Calu3 (cell line): ENCODE measurements at places on chromosomes 1 and 21. TPM values are rescaled to one million over a fixed set of nuclear protein-coding genes. Genes with fewer than 3 reads are reported as not detected.

DNA sequence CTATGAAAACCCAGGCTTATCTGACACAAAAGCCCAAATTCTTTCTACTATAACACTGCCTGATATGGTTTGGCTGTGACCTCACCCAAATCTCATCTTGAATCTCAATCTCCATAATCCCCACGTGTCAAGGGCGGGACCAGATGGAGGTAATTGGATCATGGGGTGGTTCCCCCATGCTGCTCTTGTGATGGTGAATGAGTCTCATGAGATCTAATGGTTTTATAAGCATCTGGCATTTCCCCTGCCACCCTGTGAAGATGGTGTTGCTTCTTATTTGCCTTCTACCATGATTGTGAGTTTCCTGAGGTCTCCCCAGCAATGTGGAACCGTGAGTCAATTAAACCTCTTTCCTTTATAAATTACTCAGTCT, 123.3 kb upstream of the USP24 start:
- no peaks in the 10 kb centered on the region for H3K4me1 ChIP-seq
- no peak overlapping the region for H3K4me3 ChIP-seq

DNA sequence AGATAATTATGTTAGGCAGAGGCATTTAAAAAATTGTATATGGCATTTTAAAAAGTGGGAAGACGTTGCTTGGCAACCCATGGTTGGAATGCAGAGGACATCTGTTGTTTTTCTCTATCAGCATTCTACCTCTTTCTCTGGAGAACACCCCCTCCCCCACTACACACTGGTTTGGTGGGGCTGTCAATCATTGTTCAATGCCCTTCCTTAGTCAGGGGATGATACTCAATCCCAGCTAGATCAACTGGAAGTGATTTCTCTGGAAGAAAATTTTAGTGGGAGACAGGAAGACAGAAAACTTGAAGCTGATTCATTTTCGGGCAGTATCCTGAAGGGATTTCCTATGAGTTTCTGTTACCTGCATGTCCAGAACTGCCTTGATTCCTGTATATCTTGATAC, 35.7 kb upstream of the CAP1 start:
- no peaks in the 10 kb centered on the region for H3K27me3 ChIP-seq
- H3K4me1 ChIP-seq: no peaks in the 10 kb centered on the region
- no peaks in the 10 kb centered on the region for H3K36me3 ChIP-seq
- no peak overlapping the region for H3K4me3 ChIP-seq
- H3K27ac ChIP-seq: no peak overlapping the region
- DNase-seq: no peak

GRCh38 chr1:160046494-160047110, 14.8 kb upstream of the PIGM start:
- H3K36me3 ChIP-seq: no peaks in the 10 kb centered on the region
- H3K4me1 ChIP-seq: peaks cover 8% of the 10 kb centered on the region
- H3K4me3 ChIP-seq: peak overlapping the region; percentile 9
- peak; percentile 37 for DNase-seq

- H3K4me3 ChIP-seq: no peak overlapping the region
- no peak for DNase-seq
- no peak overlapping the region for H3K27ac ChIP-seq
- peaks cover 29% of the 10 kb centered on the region for H3K27me3 ChIP-seq
- H3K4me1 ChIP-seq: peaks cover 35% of the 10 kb centered on the region
Observed at GRCh38 chr1:152902636-152903035, 5.7 kb upstream of the IVL start.

- no peak overlapping the region for H3K4me3 ChIP-seq
- peak overlapping the region; percentile 60 for H3K27ac ChIP-seq
- peaks cover 57% of the 10 kb centered on the region for H3K4me1 ChIP-seq
- no peaks in the 10 kb centered on the region for H3K27me3 ChIP-seq
- peaks cover 5% of the 10 kb centered on the region for H3K36me3 ChIP-seq
Observed at GRCh38 chr1:181134543-181135436, 46.3 kb downstream of the IER5 start.

- no peak overlapping the region for H3K4me3 ChIP-seq
- no peak overlapping the region for H3K27ac ChIP-seq
- no peak for DNase-seq
Observed at GRCh38 chr1:82110366-82111254, 309.9 kb downstream of the ADGRL2 start.

DNA sequence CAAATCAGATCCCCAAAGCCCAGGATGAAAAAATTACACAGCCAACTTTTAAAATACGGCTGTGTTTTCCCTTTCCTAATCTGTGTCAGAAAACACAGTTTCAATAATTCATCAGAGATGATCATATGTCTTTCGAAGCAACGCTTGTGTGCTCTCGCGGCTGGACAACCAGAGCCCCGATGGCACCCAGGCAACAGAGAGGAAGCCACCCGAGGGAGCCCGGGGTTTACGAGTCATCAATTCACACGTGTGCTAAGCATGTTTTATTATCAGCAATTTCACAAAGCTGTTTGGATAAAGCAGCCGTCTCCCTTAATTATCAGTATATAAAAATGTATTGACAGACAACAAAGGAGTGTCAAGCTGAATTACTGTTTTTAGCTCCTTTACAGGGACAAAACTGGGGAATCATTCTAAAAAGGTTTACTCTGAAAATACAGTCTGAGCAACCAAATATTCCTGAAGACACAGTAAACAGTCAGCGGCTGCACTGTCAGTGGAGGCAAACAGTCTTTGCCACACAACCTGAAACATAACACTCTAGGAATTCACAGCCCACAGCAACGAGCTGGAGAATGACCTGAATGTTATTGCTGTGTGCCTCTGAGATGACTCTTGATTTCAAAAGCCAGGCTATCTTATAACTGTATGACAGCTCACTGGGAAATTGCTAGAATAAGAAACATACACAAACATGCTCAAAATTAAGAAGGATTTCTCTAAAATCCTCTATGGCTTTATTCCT, 201.0 kb downstream of the SIPA1L2 start:
- no peak overlapping the region for H3K4me3 ChIP-seq
- H3K27me3 ChIP-seq: no peaks in the 10 kb centered on the region
- no peak for DNase-seq
- H3K27ac ChIP-seq: no peak overlapping the region
- no peaks in the 10 kb centered on the region for H3K4me1 ChIP-seq

DNA sequence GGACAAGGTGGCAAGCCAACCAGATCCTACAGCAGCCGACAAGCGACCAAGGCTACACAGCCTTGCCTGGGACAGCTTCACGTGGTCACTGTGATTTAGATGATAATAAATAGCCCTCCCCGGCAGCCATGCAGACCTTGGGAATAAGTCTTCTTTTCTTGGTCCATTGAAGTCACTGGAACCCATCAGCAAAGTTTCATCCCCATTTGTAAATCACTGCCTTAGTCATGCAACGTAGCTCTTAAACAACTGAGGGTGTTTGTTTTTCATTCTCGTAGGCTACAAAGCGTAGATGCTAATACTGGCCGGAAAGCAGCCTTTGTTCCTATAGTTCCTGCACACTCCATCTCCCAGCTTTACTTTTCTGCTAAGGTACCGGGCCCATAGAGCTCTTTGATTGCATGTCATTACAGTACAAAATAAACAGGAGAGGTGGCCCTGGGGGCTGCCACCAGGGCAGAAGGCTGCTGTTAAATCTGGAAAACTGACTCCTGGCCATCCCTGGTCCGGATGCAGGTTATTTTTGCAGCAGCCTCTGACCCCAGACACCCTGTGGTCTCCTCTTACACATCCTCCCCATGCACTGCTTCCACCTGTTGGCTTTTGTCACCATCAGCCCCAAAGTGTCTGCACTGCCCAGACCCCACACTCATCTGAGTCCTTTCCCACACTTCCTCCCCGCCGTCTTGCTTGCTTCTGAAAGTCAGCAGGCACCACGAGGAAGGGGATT, 105.5 kb downstream of the TOMM20 start:
- no peaks in the 10 kb centered on the region for H3K27me3 ChIP-seq
- H3K4me1 ChIP-seq: peaks cover 35% of the 10 kb centered on the region
- H3K27ac ChIP-seq: no peak overlapping the region
- DNase-seq: no peak
- H3K4me3 ChIP-seq: no peak overlapping the region

GRCh38 chr1:225940385-225941151, 452 bp downstream of the LEFTY2 start:
- peaks cover 12% of the 10 kb centered on the region for H3K27me3 ChIP-seq
- no peak for DNase-seq
- H3K36me3 ChIP-seq: no peaks in the 10 kb centered on the region
- H3K4me3 ChIP-seq: no peak overlapping the region

GRCh38 chr1:223739366-223740037, 27.2 kb downstream of the CAPN2 start:
- peak overlapping the region; percentile 62 for H3K4me3 ChIP-seq
- peaks cover 65% of the 10 kb centered on the region for H3K36me3 ChIP-seq
- H3K27me3 ChIP-seq: no peaks in the 10 kb centered on the region
- peaks cover 69% of the 10 kb centered on the region for H3K4me1 ChIP-seq

DNA sequence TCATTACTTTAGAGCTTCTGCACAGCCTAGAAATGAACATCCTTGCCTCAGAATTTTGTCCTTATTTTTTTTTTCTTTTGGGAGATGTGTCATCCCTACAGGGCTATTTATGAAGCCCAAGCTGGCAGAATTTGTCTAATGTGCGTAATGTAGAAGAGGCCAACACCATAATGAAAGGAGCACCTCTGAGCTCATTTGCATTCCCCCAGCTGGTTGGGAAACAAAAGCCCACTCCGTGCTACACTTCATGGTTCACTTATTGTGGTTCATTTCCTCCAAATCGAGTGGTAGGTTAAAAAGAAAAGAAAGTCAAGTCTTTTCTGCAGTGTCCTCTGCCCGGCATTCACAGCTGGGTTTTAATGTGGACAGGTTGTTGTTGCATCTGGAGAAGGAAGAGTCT, 73.5 kb downstream of the KAZN start:
- no peak overlapping the region for H3K27ac ChIP-seq
- no peaks in the 10 kb centered on the region for H3K4me1 ChIP-seq
- H3K27me3 ChIP-seq: peaks cover 13% of the 10 kb centered on the region
- no peaks in the 10 kb centered on the region for H3K36me3 ChIP-seq

DNA sequence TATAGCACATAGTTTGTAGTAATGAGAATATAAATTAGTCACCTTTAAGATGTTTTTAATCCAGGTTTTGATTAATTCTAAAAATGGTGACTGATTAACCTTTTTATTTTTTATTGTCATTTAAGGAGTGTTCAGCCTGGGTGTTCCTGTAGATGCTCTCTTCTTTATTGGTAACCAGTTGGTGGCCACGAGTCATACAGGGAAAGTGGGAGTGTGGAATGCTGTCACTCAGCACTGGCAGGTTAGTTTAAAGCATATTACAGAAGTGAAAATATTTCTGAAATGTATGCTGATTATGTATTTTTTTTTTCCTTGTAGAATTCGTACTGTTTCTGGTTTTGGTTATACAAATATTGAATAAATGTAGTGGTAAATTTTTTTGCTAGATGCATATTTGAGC, 28.1 kb downstream of the KCTD3 start:
- H3K4me3 ChIP-seq: no peak overlapping the region
- peak; percentile 16 for DNase-seq
- peaks cover 52% of the 10 kb centered on the region for H3K4me1 ChIP-seq
- H3K36me3 ChIP-seq: peaks cover 6% of the 10 kb centered on the region

- no peak overlapping the region for H3K4me3 ChIP-seq
- no peak for DNase-seq
- H3K27ac ChIP-seq: no peak overlapping the region
- no peaks in the 10 kb centered on the region for H3K36me3 ChIP-seq
- no peaks in the 10 kb centered on the region for H3K27me3 ChIP-seq
Observed at GRCh38 chr1:240823357-240823756, 211.4 kb upstream of the GREM2 start.

DNA sequence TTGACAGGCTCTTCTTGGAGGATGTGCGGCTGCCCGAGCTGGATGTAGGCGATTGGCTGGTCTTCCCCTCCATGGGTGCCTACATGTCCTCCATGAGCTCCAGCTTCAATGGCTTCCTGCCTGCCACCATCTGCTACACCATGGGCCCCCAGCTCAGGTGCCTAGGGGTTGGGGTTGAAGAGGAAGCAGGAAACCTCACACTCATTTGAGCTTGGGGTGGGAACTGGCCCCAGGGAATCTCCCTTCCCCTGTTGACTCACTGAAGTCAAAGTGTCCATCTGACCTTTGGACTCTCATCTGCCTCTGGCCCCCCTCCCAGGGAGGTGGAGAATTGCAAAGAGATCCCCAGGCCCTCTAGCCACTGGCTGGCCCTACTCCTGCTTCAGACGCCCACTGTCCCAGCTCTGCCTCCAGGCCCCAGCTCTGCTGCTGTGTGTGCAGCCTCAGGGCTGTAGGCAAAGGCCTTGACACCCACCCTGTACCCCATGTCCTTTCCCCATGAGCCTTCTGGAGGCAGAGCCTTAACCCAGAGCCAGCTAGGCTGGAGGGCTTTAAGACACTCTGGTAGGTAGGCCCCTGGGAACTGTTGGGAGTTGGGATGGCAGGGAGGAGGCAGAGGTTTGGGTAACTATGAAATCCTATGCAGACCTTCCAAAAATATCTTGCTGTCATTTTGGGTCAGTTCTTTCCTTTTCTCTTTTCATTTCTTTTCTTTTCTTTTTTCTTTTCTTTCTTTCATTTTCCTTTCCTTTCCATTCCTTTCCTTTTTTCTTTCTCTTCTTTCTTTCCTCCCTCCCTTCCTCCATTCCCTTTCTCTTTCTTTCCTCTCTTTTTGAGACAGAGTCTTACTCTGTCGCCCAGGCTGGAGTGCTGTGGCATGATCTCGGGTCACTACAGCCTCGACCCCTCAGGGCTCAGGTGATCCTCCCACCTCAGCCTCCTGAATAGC, 66.9 kb upstream of the TINAGL1 start:
- no peaks in the 10 kb centered on the region for H3K27me3 ChIP-seq
- H3K4me3 ChIP-seq: no peak overlapping the region
- DNase-seq: no peak
- H3K36me3 ChIP-seq: no peaks in the 10 kb centered on the region
- H3K27ac ChIP-seq: peak overlapping the region; percentile 6
- peaks cover 42% of the 10 kb centered on the region for H3K4me1 ChIP-seq

GRCh38 chr1:236534151-236534651, 10.4 kb downstream of the LGALS8 start:
- no peak overlapping the region for H3K27ac ChIP-seq
- H3K36me3 ChIP-seq: peaks cover 28% of the 10 kb centered on the region
- peaks cover 22% of the 10 kb centered on the region for H3K4me1 ChIP-seq
- DNase-seq: no peak
- H3K4me3 ChIP-seq: no peak overlapping the region

- H3K36me3 ChIP-seq: peaks cover 4% of the 10 kb centered on the region
- peak overlapping the region; percentile 97 for H3K27ac ChIP-seq
- H3K27me3 ChIP-seq: no peaks in the 10 kb centered on the region
- H3K4me1 ChIP-seq: peaks cover 41% of the 10 kb centered on the region
- no peak for DNase-seq
Observed at GRCh38 chr1:66295803-66296202, 238.2 kb upstream of the SGIP1 start.

Gene LCE3D
- not detected in 2 replicates for total RNA-seq

Gene PADI6
- total RNA-seq: not detected in 2 replicates

Gene S100A3
- not detected in 2 replicates for total RNA-seq

Gene AVPR1B
- not detected in 2 replicates for total RNA-seq

Gene GJC2
- 1.2 and 1.3 TPM in 2 replicates for total RNA-seq

Gene SPRR2F
- not detected in 2 replicates for total RNA-seq

Gene AMY2A
- not detected in 2 replicates for total RNA-seq
